ENCODE measurements at places on chromosomes 2 and 18.

DNA sequence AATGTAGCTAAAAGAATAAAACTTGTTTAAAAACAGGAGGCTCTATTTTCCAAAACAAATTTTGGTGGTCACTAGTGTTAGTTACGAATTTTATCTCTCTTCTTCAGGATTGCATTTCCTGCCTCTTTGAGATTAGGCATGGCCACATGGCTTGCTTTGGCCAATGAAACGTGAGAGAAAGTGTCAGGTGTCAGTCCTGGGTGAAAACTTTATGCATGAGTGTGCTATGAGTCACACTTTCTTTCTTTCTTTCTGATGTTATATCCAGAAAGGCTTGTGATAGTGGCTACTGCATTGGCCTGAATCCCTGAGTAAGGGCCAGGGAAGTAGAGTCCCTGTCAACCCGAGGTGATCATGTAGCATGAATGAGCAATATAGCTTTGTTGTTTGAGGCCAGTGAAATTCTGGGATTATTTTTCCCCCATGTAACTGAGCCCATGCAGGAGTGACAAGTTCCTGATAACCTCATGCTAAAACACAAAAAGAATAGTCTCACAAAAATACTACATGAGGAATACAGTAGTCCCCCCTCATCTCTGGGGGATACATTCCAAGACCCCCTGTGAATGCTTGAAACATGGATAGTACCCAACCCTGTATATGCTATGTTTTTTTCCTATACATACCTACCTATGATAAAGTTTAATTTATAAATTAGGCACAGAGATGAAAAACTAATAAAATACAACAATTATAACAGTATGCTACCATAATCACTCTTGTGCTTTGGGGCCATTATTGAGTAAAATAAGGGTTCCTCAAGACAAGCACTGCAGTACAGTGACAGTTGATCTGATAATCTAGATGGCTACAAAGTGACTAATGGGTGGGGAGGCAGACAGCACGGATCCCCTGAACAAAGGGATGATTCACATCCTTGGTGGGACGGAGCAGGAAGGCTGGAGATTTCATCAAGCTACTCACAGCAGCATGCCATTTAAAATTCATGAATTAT is 109.5 kb downstream of the CDC42EP3 start:
- no peak for DNase-seq

- no peak for DNase-seq
These were observed 29.1 kb upstream of the RAB11FIP5 start for GRCh38 chr2:73141896-73142295.

DNA sequence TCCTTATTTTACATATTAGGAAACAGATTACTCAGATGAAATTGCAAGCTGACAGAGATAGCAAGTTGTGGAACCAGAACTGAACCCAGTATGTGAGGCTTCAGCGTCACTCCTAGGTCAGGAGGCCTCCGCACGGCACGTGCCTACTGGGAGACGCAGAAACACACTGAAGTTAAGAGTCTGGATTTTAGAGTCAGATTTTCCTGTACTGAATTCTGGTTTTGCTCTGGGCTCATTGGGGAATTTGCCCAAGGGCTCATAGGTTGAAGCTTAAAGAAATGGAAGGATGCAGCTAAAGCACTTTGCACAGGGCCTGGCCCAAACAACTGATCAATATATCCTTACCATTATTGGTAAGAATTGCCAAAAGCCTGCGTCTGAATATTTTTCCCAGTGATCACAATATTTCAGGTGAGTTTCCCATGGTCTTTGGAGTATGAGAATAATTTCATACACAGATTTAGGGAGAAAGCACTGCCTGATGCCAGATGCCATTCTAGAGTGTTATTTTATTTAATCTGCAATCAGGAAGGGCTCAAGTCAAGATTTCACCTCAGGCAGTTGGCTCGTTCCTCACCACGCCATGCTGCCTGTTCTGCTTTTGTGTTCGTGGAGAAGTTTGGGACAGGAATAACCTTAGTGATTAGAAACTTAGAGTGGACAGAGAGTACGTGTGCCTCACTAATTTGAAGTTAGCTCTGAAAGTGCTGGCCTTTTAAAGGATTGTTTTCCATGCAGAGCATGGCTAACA is 331.9 kb downstream of the MYCN start:
- no peak for DNase-seq

DNA sequence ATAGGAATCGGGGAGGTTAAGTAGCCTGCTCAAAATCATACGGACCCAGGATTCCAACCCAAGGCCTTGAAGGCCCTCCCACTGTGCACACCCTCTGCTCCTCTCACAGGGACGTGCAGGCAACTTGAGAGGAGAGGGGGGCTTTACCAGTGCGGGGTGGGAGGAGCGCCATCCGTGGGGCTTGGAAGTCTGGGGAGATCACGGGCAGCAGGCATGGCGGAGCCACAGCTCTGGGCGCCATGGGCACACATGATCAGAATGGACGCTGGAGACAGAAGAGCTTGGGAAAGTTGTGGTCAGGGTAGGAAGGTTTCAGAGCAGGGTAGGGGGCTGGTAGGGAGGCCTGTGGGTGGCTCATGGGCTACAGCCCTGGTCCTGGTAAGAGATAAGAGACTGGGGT is 70.7 kb downstream of the TFCP2L1 start:
- DNase-seq = no peak

DNA sequence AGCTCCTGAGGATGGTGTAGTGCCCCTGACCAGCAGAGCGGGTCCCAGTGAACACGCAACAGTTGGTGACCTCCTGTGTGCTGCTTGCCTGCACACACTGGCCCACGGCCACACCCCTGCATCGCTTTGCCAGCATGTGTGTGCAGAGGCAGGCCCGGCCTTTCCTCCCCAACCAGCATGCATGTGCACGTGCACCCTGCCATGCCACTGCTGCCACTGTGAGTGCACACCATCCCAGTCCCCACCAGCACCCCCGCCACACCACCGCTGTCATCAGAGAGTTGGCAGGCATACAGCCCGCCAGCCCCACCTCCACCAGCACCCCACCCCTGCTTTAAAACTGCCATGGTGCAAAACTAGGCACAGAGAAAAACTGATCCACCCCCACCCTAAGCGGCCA is 197.4 kb upstream of the SRD5A2 start:
- no peak for DNase-seq

- no peak for DNase-seq
These were observed 37.4 kb downstream of the ZC3H6 start for GRCh38 chr2:112312821-112313220.

DNA sequence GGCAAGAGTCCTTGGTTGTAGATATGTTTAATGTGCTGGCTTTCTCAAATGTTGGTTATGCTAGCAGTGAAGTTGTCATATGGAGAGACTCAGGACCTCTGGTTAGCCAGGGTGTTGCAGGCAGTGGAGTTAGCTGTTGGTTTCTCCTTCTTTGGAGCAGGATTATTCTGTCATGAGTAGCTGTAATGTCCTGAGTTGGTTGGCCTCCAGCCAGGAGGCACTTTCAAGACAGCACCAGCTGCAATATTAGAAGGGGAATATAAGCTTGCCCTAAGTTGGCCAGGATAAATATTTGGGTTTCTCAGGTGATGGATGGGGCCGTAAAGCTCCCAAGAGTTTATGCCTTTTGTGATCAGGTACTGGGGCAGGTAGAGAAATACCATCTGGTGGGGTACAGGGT is 65.5 kb downstream of the MSTN start:
- DNase-seq = no peak

- no peak for DNase-seq
These were observed 51.3 kb downstream of the ZNF516 start for GRCh38 chr18:76443519-76444445.

- DNase-seq = no peak
These were observed 284.7 kb upstream of the PKDCC start for GRCh38 chr2:41763141-41763540.

GRCh38 chr2:128390256-128390990 is 71.8 kb upstream of the HS6ST1 start:
- no peak for DNase-seq

- no peak for DNase-seq
These were observed 142.7 kb upstream of the NFATC1 start for GRCh38 chr18:79252904-79253633.

Data from NCI-H1105 (cell line).